ENCODE measurements at places on chromosomes 4 and X.

DNA sequence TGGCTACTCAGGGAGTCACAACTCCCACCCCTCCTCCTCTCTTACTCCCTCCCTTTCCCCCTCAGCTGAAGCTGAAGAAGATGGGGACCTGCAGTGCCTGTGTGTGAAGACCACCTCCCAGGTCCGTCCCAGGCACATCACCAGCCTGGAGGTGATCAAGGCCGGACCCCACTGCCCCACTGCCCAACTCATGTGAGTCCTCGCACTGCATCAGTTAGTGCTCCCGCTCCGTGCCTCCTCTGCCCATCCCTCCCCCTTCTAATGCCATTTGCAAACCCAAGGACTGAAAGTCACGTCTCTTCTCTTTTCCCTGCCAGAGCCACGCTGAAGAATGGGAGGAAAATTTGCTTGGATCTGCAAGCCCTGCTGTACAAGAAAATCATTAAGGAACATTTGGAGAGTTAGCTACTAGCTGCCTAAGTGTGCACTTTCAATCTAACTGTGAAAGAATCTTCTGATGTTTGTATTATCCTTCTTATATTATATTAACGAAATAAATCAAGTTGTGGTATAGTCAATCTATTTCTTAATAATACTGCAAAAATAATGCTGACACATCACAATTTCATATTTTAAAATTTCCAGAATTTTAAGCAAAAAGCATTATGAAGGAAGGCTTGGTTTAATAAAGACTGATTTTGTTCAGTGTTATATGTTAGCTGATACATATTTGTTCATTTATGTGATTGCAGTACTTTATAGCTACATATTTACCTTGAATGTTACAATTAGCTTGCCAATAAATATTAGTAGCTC is 800 bp downstream of the PF4V1 start:
- no peak for DNase-seq

GRCh38 chr4:182704948-182705347 is 212.2 kb downstream of the DCTD start:
- no peak for DNase-seq

- DNase-seq, result no peak
These were observed 56.8 kb downstream of the TRPC5 start for GRCh38 chrX:112025753-112026152.

DNA sequence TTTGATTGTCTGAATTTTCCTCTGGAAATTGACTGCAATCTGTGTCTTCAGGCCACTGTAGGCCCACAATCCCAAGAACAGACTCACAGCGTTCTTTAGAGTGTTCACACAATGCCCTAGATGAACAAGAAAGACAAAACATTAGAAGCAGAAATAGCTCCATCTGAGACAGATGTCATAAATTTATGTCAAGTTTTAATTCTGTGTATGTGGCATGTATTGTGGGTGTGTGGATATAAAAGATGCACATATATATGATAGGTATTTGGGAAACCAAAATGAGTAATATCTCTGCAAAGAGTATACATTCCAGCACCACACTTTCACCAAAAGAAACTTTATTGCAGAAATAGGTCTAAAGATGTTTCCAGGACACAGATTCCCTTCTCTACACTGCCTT is 176.1 kb downstream of the CORIN start:
- DNase-seq, result no peak
